ENCODE measurements at places on chromosomes 16 and 17.

- no peak for DNase-seq
Measured at GRCh38 chr17:49431743-49432142, 17.1 kb upstream of the PHB1 start.

- DNase-seq, result no peak
Measured at GRCh38 chr17:81885454-81885853, 5.9 kb downstream of the ALYREF start.

DNA sequence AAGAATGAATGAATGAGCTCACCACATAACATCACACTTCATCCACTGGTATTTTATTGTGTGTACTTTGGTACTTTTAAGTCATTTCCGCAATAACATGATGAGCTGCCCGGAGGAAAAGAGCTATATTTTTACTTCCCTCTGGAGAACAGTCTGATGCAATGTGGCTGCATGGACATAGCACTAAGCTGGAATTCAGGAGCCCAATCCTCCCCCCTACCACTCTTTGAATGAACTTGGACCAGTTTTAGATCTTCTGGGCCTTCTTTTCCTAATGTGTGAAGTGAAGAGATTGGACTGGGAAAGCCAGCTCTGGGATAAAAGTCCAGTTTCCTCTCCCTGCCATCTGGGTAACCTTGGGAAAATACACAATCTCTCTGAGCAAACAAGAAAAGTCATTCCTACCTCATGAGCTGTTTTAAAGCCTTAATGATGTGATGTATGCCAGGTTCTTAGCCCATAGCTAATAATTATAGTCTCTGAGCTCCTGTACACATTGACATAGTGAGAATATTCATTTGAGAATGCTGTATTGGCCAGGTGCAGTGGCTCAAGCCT is 79.3 kb downstream of the ABCC12 start:
- no peak for DNase-seq

DNA sequence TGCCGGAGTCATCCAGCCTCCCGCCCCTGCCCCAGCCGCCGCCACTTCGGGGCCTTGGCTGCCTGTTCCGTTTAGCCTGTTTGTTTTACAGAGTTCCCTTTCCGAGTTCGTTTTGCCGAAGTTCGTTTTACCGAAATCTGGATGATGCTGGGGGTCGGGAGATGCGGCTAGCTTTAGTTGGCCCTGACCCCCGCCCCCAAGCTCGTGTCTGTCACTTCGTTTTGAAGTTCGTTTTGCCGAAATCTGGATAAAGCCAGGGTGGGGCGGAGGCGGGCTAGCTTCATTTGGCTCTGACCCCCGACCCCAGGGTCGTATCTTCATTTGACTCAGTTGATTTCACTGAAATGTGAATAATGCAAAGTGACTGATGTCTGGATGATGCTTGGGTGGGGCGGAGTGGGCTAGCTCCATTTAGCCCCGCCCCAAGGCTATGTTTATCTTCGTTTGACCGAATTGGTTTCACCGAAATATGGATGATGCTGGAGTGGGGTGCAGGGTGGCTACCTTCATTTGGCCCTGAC is 591 bp downstream of the PSMD7 start:
- DNase-seq, result no peak

- DNase-seq, result peak; percentile 3
Measured at GRCh38 chr16:81786321-81786720, 7.2 kb downstream of the PLCG2 start.

DNA sequence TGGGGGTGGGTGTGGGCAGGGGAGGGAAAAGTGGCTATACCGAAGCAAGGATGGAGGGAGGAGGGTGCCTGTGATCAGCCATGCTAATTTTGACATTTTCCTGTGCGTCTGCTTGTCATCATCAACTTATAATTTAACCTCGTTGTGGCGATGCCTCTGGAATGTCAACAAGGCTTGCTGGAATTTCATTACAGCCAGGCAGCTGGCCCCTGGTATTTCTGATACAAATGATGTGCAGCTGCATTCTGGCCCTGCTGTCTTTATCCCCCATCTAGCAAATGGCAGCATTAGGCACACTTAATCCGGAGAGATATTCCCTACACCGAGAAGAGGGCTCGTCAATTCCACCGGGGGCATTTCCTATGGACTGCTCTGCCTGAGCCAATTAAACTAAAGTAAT is 278.3 kb upstream of the CCL2 start:
- DNase-seq, result no peak

DNA sequence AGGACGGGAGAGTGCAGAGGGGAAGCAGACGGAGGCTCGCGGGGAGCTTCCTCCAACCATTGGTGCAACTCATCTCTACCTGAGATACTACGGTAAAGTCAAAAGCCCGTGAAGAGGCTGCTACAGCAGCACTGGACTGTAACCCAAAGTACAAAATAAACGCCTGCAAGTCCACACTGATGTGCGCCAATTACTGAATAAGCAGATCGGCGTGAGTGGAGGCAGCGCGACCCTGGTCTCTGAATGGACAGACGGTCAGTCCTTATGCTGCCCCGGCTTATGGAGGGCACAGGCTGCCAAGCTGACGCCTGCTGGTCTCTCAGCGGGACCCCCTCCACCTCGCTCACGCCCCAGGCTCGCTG is 58.5 kb downstream of the LMF1 start:
- DNase-seq, result no peak

- no peak for DNase-seq
Measured at GRCh38 chr17:35807371-35808144, 1.7 kb upstream of the TAF15 start.

DNA sequence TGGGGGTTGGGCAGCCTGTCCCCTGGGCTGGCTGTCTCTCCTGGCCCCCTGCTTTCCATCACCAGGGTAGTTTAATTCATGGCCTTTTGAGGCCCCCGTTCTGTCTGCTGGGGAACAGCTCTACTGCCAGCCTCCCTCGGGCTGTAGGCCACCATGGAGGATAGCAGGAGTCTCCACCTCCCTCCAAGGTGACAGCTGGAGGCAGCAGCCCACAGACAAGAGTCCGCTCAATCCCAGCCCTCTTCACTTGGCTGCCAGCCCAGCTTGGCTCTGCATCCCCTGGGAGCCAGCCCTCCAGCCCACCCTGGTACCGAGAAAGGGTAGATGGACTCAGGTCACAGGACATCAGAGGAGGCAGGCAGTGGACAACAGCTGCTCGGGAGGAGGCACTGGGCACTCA is 194.6 kb upstream of the SDK2 start:
- no peak for DNase-seq

DNA sequence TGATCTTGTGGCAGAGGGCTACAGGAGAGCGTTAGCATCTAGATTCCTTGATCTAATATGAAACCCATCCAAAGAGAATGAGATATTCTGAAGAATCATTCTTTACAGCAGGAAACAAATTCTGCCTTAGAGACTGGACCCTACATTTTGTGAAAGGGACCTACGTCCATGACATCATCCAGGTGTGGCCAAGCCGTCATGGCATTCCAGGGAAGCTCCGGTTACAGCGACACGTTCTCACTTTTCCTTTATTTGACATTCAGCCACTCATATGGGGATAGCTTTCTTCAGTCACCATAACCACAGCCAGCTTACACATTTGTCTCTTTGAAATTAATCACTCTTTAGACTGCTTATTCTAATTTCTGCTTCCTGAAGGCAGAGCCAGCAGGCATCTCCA is 408.1 kb downstream of the XYLT1 start:
- no peak for DNase-seq
